ENCODE measurements at places on chromosomes 3 and 15. TPM values are rescaled to one million over a fixed set of nuclear protein-coding genes. Genes with fewer than 3 reads are reported as not detected.

GRCh38 chr3:93936549-93936948 is 37.1 kb downstream of the PROS1 start:
- H3K27me3 ChIP-seq, result no peaks in the 10 kb centered on the region
- H3K4me1 ChIP-seq, result no peaks in the 10 kb centered on the region
- no peak overlapping the region for H3K4me3 ChIP-seq
- no peaks in the 10 kb centered on the region for H3K36me3 ChIP-seq

DNA sequence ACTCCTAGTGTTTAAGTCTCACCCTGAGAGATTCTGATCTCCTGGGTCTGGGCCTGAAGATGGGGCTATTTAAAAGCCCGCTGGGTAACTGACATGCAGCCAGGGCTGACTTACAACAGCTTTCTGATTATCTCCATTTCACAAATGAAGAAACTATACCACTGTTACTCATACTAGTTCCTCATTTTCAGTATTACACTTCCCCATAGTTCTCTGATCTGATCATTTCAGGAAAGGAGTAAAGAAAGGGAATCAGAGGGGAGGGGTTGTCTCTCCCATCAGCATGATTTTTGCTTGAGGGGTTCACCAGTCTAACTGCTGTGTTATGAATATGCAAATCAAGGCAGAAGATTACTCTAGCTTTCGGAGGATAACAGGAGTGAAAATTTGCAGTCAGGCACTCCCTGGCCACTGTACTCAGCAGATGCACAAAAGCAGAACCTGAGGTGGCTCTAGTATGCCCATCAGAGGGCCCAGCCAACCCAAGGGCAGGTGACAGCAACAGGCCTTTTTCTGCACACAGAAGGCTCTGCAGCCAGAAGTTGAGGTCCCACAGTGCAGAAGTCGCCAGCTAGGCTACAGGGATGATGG is 59.4 kb downstream of the DAPK2 start:
- no peaks in the 10 kb centered on the region for H3K36me3 ChIP-seq
- no peak for DNase-seq
- H3K4me1 ChIP-seq, result peaks cover 17% of the 10 kb centered on the region

- no peaks in the 10 kb centered on the region for H3K36me3 ChIP-seq
- H3K4me1 ChIP-seq, result no peaks in the 10 kb centered on the region
- DNase-seq, result no peak
- no peaks in the 10 kb centered on the region for H3K27me3 ChIP-seq
- no peak overlapping the region for H3K4me3 ChIP-seq
These were observed 310.2 kb downstream of the SATB1 start for GRCh38 chr3:18114894-18115293.

GRCh38 chr3:105691053-105691452 is 177.8 kb downstream of the CBLB start:
- no peak for DNase-seq
- H3K4me1 ChIP-seq, result peaks cover 6% of the 10 kb centered on the region
- H3K27ac ChIP-seq, result no peak overlapping the region
- no peaks in the 10 kb centered on the region for H3K27me3 ChIP-seq
- H3K36me3 ChIP-seq, result peaks cover 37% of the 10 kb centered on the region

ROPN1 gene
- not detected for total RNA-seq

FANCD2OS gene
- total RNA-seq, result not detected
